ENCODE measurements at places on chromosomes 11 and 22. TPM values are rescaled to one million over a fixed set of nuclear protein-coding genes. Genes with fewer than 3 reads are reported as not detected.

The PIWIL4 gene
- total RNA-seq, result 1.3 TPM

The SLC17A6 gene
- not detected for total RNA-seq

The TNNT3 gene
- 19.4 TPM for total RNA-seq

The TMEM86A gene
- 4.8 TPM for total RNA-seq

The OR52N4 gene
- 1.6 TPM for total RNA-seq

The CDHR5 gene
- total RNA-seq, result not detected

The TUB gene
- total RNA-seq, result 0.27 TPM

The APOA4 gene
- not detected for total RNA-seq

The CD3E gene
- total RNA-seq, result 585 TPM

The CDCA5 gene
- total RNA-seq, result 1.7 TPM

The SLC37A2 gene
- total RNA-seq, result not detected

The USP2 gene
- total RNA-seq, result 1.6 TPM

The PHLDB1 gene
- total RNA-seq, result 1.2 TPM

The SLC25A1 gene
- total RNA-seq, result 27.6 TPM

The UPK3A gene
- total RNA-seq, result not detected

The OR51E2 gene
- not detected for total RNA-seq

The KCNJ4 gene
- not detected for total RNA-seq

The C11orf87 gene
- not detected for total RNA-seq

The MAJIN gene
- total RNA-seq, result not detected

The RAB38 gene
- total RNA-seq, result 1.6 TPM

The CDC42EP1 gene
- not detected for total RNA-seq
